ENCODE measurements at places on chromosomes 11 and 22.

DNA sequence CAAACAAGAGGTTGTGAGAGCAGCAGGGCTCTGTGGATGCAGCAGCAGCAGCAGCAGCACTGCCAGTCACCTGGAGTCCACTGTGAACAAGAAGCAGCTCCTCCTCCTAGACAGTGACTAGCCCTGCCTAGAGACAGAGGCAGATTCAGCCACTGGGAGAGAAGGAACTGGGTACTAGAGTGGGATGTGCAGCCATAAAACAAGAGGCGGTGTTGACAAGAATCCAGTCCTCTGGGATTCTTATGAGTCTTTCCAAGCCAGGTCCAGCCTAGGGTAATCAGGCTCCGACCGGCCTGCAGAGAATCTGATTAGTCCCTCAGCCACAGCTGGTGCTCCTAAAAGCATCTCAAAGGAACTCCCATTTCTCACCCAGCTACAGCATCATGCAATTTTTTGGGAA is 83.9 kb upstream of the USP47 start:
- DNase-seq: no peak

- peak; percentile 68 for DNase-seq
These were observed 631 bp upstream of the C22orf39 start for GRCh38 chr22:19448076-19448607.

DNA sequence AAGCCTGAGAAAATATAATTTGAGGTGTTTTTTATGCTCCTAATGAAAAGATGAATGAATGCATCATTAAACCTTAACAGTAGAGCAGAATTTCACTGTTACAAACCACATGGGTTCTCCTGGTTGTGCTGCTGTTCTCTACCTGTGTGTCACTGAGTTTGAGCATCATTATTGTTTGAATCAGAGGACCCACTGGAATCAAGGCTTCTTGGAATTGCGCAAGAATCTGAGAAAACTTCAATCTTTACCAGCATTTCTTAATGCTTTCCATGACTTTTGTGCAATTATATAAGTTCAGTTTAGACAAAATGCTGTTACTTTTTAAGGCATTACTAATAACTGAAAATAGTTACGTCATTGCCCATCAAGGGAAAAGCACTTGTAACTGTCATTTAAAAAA is 18.8 kb upstream of the RBX1 start:
- no peak for DNase-seq

DNA sequence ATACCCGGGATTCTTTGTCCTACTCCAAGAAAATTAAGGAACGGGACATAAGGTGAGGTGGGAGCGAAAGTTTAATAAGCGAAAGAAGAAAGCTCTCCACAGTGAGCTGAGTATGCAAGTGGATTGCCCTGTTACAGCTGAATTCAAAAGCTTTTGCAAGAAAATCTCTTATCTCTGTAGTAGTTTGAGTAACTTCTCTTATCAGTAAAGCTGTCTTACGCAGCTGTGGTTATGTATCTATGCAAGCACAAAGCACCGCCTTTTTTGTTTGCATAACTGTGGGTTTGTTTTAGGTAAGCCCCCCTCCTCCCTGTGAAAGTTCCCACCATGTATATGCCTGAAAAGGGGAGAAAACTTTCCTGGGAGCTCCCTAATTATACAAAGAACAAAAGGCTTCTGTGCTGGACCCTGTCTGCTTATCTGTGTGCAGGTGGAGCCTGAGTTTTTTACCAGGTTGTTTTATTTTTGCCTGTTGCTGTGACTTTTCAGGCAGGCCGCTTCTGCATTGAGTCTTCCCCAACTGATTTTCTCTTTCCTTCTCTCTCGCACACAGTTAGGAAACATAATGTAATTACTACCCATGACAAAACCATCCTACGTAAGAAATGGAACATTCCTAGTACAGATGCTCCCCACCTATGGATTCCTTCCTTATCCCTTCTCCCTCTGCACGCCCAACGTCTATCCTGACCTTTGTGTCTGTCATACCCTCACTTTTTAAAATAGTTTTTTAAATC is 837 bp upstream of the PLAAT5 start:
- no peak for DNase-seq

GRCh38 chr11:131796541-131796940 is 426.1 kb downstream of the NTM start:
- DNase-seq: no peak

DNA sequence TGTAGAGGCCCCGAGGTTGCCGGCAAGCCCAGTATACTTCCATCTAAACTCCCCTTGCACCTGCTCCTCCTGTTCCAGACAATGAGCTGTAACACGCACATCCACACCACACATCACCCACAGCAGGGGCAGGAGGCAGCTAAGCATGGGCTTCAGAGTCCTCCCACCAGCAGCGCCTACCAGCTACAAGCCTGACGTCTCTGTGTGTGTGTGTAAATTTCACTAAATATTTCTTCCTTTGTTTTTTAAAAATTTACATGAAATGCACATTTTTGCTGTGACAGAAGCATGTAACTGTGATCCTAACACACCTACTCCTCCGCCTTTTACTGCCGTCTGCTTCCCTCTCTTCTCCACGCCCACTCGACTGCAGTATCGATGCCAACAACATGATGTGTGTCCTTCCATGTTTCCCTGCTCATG is 29.4 kb upstream of the PACSIN2 start:
- peak; percentile 32 for DNase-seq

DNA sequence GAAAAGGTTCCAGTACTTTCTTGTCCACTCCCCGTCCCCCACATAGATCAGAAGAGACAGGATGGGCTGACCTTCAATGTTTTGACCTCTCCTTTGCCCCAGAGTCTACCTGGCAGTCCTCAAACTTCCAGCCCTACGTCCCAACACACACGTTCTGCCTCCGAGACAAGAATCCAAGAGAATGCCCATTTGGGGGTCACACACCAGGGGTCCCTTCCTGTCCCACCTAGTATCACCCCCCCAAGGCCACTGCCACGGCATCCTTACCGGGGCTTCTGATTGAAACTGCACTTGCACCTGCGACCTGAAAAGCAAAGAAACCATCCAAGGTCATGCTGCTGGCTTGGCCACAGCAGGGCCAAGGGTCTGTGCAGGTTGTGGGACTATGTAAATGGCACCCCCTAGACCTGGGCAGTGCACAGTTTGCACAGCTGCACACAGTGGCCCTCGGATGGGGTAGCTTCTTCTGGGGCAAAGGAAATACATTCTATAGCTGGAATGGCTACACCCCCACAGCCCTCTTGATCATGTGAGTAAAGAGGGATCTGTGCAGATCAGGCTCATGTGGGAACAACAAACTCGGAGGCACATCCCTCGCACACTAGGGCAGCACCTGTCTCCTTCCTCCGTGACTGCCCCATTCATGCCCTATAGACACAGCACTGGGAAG is 16.5 kb upstream of the FXYD2 start:
- no peak for DNase-seq

GRCh38 chr11:7630002-7630401 is 43.3 kb downstream of the CYB5R2 start:
- DNase-seq: no peak

GRCh38 chr11:85896876-85897275 is 41.7 kb downstream of the CCDC83 start:
- DNase-seq: no peak

DNA sequence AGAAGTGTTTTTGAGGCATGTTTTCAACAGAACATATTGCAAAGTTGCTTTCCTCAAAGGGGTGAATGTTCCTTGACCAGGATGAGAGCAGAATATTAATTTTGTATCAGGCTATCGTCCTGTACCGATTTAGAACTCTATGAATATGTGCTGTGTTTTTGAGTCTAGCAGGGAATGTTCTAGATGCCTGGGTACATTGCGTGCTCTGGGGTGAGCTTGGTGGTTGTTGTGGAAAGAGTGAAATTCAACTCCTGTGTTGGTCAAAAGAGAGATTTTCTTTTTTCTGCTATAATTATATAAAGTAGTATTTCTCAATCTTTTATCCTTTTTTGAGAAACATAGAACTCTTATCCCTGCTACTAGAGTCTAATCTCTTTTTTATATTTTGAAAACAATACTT is 51.2 kb upstream of the OR4B1 start:
- no peak for DNase-seq

DNA sequence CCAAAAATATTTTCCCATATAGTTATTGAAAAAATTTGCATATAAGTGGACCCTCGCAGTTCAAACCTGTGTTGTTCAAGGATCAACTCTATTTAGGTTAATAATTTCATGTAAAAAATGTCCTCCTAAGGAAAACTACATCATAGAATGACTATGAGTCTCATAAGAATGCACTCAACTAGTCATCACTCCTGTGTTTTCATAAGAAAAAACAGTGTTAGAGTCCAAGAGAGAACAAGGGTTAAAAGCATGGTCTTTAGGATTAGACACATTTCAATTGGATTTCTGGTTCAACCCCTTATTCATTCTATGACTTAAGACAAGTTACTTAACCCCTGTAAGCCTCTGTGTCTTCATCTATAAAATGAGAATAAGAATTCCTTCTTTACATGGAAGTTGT is 5.1 kb downstream of the PARVA start:
- no peak for DNase-seq

DNA sequence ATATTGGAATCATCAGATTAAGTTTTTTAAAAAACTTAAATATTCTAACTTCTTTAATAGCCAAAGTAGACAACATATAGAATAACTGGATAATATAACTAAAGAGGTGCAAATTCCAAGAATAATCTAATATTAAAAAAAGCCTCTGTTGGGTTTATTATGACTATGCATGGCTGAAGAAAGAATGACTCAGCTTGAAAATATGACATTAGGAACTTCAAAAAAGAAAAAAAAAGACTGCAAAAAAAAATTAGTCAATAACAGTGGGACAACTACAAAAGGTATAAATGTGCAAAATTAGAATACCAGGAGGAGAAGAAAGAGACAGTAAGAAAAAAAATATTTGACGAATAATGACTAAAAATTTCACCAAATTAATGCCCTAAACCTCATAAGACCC is 1178.0 kb downstream of the JRKL start:
- no peak for DNase-seq
